ENCODE measurements at places on chromosomes 12 and 14. TPM values are rescaled to one million over a fixed set of nuclear protein-coding genes. Genes with fewer than 3 reads are reported as not detected.
A peak's percentile ranks its signal among the peaks of the same experiment; 100 is the strongest.

DNA sequence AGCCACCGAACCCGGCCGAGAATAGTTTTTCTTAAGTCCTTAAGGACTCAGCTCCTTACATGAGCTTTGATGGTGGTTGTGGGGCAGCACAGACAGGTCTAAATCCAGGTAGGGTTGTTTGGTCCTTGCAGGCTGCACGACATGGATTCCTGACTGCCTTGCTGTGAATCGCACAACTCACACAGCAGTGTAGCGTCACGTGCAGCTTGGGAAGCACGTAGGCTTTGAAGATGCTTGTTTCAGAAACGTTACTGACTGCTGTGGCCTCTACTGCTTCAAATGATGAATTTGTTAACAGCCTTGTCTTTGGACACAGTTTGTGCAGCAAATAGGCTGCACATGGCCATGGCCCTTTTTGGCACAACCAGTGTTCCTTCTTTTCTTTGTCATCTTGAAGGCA lies 29.9 kb downstream of the ZBTB42 start:
- no peak overlapping the region for H3K4me3 ChIP-seq
- H3K27me3 ChIP-seq, result no peaks in the 10 kb centered on the region
- peaks cover 17% of the 10 kb centered on the region for H3K4me1 ChIP-seq

DNA sequence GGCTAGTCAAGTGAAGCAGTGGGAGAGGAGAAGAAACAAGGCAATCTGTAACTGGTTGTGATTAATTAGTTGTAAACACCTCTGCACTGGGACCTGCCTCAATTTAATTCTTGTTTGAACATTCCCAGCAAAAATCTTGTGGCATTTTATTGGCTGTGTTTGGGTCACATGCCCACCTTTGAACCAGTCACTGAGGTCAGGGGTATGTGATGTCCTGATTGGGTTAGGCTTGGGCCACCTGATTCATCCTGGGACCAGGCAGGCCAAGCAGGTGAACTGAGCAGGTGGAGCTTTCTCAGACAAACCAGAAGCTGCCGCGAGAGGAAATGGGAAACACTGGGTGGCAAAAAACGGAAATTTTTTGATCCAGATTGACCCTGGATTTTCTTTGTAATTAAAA lies 72.5 kb downstream of the NEDD1 start:
- no peak for DNase-seq
- H3K4me3 ChIP-seq, result no peak overlapping the region
- H3K27me3 ChIP-seq, result no peaks in the 10 kb centered on the region

- no peak overlapping the region for H3K4me3 ChIP-seq
- H3K36me3 ChIP-seq, result no peaks in the 10 kb centered on the region
- peaks cover 6% of the 10 kb centered on the region for H3K4me1 ChIP-seq
- H3K27me3 ChIP-seq, result no peaks in the 10 kb centered on the region
- no peak overlapping the region for H3K27ac ChIP-seq
These were observed 72.4 kb upstream of the GZMB start for GRCh38 chr14:24706351-24706750.

GRCh38 chr12:75876832-75877762 lies 154.5 kb downstream of the PHLDA1 start:
- DNase-seq, result no peak
- H3K27me3 ChIP-seq, result no peaks in the 10 kb centered on the region
- no peaks in the 10 kb centered on the region for H3K36me3 ChIP-seq

GRCh38 chr12:123997033-123997822 lies 24.2 kb downstream of the ZNF664 start:
- H3K27me3 ChIP-seq, result no peaks in the 10 kb centered on the region
- H3K4me1 ChIP-seq, result peaks cover 46% of the 10 kb centered on the region
- peaks cover 15% of the 10 kb centered on the region for H3K36me3 ChIP-seq
- DNase-seq, result no peak
- H3K27ac ChIP-seq, result peak overlapping the region; percentile 7
- no peak overlapping the region for H3K4me3 ChIP-seq

DNA sequence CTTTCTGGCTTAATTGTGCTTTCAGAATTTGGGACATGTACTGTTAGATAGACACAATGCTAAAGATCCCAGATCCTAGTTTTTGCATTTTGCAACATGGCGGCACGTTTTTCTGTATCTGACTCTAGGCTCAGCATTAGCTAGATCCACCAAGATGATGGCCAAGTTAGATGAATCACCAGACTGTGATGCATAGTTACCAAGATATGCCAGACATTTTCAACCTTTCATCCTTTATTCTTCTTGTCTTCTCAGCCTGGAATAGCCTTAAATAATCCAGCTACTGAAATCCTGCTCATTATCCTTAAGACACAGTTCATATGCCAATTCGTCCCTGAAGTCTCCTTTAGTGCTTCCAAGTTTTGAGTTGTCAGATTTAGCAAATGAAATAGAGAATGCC lies 144.9 kb upstream of the CRY1 start:
- no peaks in the 10 kb centered on the region for H3K4me1 ChIP-seq
- H3K27ac ChIP-seq, result no peak overlapping the region
- no peaks in the 10 kb centered on the region for H3K36me3 ChIP-seq
- H3K27me3 ChIP-seq, result no peaks in the 10 kb centered on the region

- H3K4me3 ChIP-seq, result no peak overlapping the region
- DNase-seq, result no peak
- H3K4me1 ChIP-seq, result no peaks in the 10 kb centered on the region
These were observed 9.0 kb downstream of the SLC25A47 start for GRCh38 chr14:100332071-100332639.

DNA sequence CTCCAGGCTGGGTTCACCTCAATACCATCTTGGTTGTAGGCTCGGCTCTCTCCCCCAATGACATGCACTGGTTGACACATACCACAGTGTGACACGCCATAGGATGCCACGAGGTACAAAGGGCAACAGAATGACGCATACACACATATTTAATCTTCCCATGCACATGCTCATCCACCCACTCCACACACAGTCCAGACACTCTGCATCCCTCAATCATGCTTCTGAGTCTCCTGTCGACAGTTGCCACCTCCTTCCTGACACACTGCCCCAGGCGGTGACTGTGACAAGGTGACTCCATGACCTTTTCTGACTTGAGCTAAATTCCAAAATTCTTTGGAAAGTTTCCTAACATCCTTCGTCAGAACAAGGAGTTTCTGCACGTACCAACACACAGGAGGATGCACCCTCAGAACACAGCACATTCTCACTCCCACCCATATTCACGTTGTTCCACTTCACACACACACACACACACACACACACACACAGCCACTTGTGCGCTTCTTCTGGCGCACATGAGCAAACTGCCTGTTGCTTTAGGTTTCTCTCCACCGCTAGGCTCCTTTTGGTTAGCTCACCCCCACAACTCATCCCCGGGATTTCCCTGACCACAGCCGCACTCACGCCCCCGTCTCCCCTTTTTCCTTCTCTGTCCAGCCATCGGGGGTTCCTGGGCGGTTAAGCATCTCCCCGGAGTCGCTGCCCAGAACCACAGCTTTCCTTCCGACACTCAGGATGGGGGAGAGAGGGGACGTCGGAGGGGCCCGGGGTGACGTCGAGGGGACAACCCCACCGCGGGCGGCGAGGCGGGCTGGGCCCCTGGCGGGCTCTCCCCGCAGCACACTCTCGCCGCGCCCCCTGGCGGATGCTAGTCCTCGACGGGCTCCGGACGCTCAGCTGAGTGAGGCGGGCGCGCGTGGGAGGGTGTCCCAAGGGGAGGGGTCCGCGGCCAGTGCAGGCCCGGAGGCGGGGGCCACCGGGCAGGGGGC lies 536 bp upstream of the WNT1 start:
- H3K27ac ChIP-seq, result no peak overlapping the region
- H3K4me3 ChIP-seq, result peak overlapping the region; percentile 42
- H3K36me3 ChIP-seq, result no peaks in the 10 kb centered on the region
- H3K27me3 ChIP-seq, result peaks cover 86% of the 10 kb centered on the region
- no peak for DNase-seq
- peaks cover 53% of the 10 kb centered on the region for H3K4me1 ChIP-seq

GRCh38 chr12:82817368-82817767 lies 130.7 kb downstream of the TMTC2 start:
- no peak for DNase-seq
- H3K4me3 ChIP-seq, result no peak overlapping the region
- no peaks in the 10 kb centered on the region for H3K27me3 ChIP-seq
- H3K36me3 ChIP-seq, result no peaks in the 10 kb centered on the region
- no peaks in the 10 kb centered on the region for H3K4me1 ChIP-seq

Gene FNTB
- total RNA-seq, result 17.6 TPM

Gene CIDEB
- total RNA-seq, result 6.6 TPM

Gene PRR13
- total RNA-seq, result 47.8 TPM

Gene KCNC2
- not detected for total RNA-seq
